CD4-positive, alpha-beta T cell treated with Interleukin-10 for 1 hour (primary cell): ENCODE measurements at places on chromosomes 6 and 20.

GRCh38 chr6:96582436-96582835 is 19.5 kb downstream of the FHL5 start:
- no peak for DNase-seq

DNA sequence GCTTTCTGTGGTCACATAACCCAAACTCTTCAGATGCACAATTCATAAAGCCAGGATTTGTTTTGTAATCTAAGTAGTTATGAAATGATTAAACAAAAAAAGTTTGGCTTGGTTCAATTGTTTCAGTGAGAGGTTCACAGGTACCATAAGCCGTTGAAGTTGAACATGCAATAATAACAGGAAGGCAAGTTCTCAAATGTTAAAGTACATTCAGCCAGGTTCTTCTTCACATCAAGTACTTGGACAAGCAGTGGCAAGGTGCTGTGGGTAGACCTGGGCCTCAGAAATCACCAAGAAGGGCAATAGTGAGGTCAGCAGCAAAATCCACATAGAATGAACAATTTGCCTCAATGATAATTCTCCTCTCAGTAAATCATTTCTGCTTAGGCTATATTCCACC is 175.5 kb downstream of the EPM2A start:
- DNase-seq: no peak

- DNase-seq: no peak
Observed at GRCh38 chr6:14252271-14252850, 134.8 kb downstream of the CD83 start.

DNA sequence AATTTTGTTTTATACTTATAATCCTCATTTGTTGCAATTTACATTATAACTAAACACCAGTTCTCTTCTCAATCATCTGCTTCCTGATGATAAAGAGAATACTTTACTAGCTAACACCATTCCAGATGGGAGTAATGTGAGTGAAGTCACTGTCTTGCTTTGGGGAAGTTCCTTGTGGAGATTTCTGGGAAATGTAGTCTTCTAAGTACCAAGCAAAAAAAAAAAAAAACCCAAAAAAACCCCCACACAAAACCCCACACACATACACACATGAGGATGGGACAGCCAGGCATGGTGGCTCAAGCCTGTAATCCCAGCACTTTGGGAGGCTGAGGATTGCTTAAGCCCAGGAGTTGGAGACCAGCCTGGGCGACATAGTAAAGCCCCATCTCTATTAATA is 2.2 kb upstream of the SNPH start:
- no peak for DNase-seq

GRCh38 chr20:57389695-57390603 is 1.2 kb upstream of the RBM38 start:
- peak; percentile 77 for DNase-seq

GRCh38 chr20:39309458-39309857 is 347.3 kb downstream of the DHX35 start:
- DNase-seq: no peak

DNA sequence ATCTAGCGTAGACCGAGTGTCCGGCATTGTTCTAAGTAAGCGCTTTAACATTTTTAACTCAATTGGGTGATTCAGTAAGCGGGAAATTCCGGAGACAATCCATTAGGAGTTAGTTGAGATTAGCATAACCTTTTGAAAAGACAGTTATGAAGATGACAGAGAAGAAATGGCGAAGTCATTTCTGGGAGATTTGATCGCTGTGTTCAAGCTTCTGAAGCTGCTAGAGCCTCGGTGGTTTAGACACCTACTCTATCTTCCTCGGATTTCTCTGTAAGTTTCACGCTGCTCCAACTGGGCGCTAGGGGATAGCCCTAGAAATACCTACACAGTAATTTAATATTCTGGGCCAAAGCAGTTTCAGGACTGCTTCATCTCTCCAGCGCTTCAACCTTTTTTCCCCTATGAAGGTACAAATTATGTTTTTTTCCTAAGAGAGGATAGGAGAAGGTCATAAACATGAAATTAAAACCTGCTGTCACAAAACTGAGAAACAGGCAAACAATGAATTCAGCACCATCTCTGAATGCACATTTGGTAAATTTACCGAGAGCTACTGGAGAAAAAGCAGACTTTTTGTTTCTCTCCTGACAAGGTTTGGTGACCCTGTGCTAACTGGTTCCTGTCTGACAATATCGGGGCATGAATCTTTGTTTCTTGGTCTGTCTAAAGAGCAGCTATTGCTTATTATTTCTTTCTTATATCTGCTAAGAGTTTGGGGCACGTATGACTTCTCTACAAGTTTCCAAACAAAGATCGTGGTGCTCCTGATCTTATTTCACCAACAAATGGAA is 22.4 kb downstream of the ZNF311 start:
- peak; percentile 46 for DNase-seq

- DNase-seq: peak; percentile 51
Observed at GRCh38 chr6:37381579-37381978, 27.8 kb downstream of the RNF8 start.

DNA sequence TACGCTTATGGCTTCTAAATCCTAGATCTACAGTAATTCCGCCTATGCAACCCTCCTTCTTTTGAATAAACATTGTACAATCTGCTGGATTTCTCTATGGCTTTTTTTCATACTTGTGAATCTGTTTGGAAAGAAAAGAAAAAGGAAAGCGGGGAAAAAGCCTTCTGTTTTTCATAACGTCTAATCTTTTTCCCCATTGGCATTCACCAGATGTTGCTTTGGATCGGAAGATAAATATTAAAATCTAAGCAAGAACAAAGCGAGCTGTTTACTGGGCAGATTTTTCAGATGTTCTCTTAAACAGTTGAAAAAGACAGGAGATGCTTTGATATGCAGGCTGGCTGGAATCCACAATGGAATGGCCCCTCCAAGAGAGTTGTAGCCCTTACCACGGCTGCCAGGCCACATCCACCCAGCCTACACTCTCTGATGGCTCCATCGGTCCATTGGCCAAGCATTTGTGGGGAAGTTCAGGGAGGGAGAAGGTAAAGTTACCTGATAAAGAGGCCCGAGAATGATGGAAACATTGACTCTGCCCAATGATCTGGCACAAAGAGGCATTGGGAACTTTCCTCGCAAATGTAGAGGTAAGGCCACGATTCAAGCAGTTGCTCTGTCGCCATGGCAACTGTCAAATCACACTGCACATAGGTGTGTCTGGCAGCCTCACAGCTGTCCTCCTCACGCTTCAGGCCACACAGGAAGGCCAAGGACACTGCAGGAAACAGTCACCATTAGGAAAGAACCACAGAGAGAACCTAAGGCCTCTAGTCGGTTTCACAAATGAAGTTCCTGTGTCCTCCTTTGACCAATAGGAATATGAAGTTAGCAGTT is 70.3 kb downstream of the PKHD1 start:
- DNase-seq: no peak

GRCh38 chr6:107293350-107293749 is 166.0 kb downstream of the PDSS2 start:
- DNase-seq: no peak

DNA sequence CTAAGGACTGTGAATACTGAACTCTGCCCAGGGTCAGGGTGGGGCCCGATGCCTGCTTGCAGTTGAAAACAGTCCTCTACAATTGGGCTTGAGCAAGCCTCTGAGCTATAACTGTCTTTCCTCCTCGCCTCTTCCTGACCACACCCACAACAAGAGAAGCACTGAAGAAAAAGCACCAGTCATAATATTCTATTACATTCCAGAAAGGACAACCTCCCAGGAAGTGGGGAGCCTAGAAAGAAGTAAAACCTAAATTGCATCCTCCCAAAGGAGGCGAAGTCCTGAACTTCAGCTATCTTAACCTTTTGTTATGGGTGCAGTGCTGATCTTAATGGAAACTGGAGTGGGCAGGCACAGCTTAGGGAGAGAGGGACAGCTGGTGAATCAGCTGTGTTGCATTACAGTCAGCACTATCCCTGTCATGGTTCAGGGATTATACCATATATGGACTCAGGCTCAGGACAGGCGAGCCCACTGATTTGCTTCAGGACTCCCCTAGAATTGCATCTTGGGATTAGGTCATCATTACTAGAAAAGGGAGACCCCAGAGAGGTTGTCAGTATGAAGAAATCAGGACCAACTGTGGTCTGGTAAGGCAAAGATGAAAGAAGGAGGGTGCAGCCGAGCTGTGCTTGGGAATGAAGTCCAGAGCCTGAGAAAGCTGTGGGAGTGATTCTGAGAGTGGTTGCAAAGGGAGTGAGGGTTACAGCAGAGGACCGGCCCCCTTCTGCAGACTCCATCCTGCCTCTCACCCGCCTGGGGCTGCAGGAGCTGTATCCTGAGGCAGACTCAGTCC is 18.3 kb upstream of the TRAM2 start:
- no peak for DNase-seq

GRCh38 chr6:82076916-82077315 is 170.6 kb downstream of the IBTK start:
- no peak for DNase-seq
